Stimulated activated CD4-positive, alpha-beta T cell treated with anti-CD3 and anti-CD28 coated beads, Interleukin-4, amount 100 ng/mL, for 24 hours (primary cell): ENCODE measurements at places on chromosomes 6 and 20.

GRCh38 chr20:51339721-51340450 lies 202.6 kb downstream of the NFATC2 start:
- no peak for DNase-seq

GRCh38 chr6:104829183-104829958 lies 30.3 kb downstream of the HACE1 start:
- no peak for DNase-seq

- no peak for DNase-seq
Observed at GRCh38 chr6:165721356-165721755, 58.3 kb upstream of the PDE10A start.

- DNase-seq: no peak
Observed at GRCh38 chr20:34689486-34689885, 12.6 kb upstream of the PIGU start.

DNA sequence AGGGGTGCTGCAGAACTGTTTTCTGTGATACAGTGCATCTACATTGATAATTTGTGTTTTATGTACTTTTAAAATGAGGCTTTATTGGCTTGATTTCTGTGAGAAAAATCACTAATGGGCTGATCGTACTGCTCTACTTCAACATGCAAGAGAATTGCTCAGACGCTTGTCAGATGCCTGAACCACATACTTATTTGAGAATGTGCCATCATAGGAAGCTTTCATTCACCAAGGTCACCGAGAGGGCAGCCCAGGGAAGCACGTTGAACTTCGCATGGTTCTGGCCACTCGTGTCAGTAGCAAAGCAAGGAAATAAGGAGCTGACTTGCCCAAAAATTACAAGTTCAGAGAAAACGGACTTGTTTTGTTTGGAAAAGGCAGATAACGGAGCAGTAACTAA lies 168.5 kb upstream of the AKAP12 start:
- DNase-seq: no peak

GRCh38 chr6:24902782-24903181 lies 33.0 kb downstream of the RIPOR2 start:
- no peak for DNase-seq

DNA sequence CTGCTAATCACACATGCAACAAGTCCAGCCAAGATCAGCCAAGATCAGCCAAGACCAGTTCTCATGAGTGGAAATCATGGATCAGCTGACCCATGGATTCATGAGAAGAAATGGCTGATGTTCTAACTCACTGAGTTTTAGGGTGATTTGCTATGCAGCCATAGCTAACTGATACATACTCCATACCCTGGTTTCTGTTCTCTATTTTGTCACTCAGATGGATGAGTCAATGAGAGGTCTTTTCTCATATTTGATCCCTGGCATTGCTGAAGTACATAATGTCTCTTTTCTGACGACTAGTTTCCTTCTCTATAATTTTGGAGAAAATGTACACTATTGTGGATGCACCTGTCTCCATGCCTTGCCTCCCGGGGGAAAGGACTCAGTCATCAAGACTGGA lies 118.4 kb upstream of the LY86 start:
- DNase-seq: no peak

DNA sequence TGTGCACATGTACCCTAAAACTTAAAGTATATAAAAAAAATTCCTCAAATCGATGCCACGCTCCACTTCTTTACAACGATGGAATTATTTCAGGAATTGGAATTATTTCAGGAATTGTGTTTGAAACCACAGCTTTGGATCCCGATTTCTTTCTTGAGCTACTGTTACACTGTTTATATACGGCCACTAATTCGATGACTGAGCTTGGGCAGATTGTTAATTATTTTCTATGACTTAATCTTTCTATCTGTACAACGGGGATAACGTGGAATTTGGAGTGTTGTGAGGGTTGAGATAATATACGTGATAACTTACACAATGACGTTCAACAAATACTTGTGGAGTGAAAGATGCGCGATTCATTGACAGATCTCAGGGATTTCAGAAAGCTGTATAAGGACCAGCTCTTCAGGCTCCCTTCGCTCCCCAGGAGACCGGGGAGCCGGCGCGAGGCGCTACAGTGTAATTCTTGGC lies 171.3 kb downstream of the SLC16A10 start:
- no peak for DNase-seq

GRCh38 chr20:51447097-51447764 lies 95.3 kb downstream of the NFATC2 start:
- DNase-seq: no peak

DNA sequence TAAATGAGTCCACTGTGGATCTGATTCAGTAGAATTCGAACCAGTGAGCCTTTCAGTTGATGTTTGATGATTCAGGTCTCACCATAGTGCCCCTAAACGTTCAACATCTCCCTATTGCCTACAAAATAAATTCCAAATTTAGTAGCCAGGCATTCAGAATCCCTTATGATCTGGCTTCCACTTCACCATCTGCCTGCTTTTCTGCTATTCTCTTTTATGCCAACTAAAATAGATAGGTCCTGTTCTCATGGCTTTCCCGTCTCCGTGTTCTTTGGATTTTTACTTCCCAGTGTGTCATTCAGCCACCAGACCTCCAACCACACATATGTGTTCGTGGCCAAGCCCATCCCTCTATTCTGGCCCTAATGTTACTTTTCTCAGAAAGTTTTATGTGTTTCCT lies 410.4 kb downstream of the LMBRD1 start:
- no peak for DNase-seq

DNA sequence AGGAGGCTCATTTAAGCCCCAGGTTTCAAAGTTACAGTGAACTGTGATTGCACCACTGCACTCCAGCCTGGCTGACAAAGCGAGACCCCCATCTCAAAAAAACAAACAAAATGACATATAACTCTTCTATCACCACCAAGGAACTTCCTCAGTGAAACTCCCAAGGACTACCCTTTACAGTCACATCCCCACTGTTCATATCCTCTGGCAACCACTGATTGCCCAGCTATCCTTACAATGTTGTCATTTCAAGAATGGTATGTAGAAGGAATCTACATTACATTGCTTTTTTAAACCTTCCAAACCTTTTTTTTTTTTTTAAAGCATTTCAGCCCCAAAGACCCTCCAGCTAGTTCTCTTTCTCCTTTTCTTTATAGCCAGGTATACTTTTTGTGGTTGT lies 123.1 kb upstream of the CARMIL1 start:
- DNase-seq: no peak

GRCh38 chr6:154001494-154002285 lies 37.4 kb upstream of the OPRM1 start:
- no peak for DNase-seq

DNA sequence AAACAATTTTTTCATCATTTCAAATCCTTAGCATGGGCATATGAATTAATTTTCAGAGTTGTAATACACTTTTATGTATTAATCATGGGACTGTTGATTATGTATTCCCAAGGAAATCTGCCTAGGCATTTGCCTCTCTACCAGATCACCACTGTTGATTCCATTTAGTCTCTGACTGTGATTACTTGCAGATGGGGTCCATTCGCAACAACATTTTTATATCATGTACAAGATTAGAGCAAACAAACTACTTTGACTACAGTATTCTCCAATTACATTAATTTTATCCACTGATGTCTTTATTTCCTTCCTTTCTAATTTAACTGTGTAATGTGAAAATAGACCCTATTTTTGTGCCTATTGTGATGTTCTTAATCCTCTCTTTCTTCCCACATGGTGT lies 831.4 kb upstream of the SLC35B3 start:
- DNase-seq: no peak
